ENCODE measurements at places on chromosomes 1 and 21.
A peak's percentile ranks its signal among the peaks of the same experiment; 100 is the strongest.

DNA sequence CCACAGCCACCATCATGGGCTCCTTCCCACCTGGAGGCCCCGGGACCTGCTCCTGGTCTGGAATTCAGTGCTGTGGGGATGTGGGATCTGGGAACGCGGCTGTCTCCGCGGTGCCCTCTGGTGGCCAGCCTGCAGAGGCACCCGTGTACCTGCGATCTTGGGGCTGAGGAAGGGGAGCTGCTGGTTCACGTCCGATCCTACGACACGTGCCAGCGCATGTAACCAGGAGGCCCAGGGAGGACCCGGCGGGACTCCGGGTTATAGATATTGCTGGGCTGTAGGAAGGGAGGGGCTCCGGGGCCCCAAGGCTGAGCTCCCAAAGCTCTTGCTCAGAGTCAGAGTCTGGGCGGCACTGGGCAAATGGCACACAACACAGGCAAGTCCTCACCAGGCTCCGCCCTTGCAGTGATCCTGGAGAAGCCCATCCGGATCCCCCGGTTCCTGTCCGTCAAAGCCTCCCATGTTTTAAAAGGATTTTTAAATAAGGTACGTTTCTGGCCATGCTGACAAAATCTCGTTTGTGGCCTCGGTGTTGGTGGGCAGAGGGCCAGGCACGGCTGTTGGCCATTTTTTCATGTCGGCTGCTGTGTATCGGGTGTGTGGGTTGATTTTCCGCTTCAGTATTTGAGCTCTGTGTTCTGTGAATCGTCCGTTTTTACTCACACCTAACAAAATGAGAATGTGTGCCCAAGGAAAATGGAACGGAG, 20.1 kb downstream of the FAAP20 start:
- DNase-seq = peak; percentile 76

GRCh38 chr1:184272175-184272866, 114.5 kb upstream of the C1orf21 start:
- DNase-seq = no peak

DNA sequence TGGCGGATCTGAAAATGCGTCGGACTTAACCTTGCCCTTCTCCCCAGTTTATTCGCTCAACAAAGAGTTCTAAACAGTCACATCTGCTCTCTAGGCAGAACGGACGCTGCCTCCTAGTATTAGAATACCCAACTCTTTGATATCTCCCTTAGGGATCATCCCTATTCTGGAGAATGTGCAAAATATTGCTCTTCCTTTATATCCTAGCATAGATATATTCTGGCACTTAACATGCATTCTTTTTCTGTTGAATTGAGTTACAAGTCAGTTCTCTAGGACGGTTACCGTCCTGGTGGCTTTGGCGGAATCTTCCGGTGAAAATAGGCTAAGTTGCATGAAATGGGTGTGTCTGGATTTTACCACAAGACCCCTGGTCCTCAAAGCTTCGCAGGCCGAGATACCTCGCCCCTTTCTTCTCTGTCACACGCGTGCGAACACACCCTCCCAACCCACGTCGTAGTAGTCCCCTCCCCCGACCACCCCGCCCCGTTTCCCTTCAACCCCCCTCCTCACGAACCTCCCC, 501 bp upstream of the DNAJC6 start:
- no peak for DNase-seq

GRCh38 chr1:16615253-16616252, 2.2 kb upstream of the NBPF1 start:
- peak; percentile 58 for DNase-seq

GRCh38 chr1:119747451-119747850, 21.3 kb downstream of the HMGCS2 start:
- no peak for DNase-seq

DNA sequence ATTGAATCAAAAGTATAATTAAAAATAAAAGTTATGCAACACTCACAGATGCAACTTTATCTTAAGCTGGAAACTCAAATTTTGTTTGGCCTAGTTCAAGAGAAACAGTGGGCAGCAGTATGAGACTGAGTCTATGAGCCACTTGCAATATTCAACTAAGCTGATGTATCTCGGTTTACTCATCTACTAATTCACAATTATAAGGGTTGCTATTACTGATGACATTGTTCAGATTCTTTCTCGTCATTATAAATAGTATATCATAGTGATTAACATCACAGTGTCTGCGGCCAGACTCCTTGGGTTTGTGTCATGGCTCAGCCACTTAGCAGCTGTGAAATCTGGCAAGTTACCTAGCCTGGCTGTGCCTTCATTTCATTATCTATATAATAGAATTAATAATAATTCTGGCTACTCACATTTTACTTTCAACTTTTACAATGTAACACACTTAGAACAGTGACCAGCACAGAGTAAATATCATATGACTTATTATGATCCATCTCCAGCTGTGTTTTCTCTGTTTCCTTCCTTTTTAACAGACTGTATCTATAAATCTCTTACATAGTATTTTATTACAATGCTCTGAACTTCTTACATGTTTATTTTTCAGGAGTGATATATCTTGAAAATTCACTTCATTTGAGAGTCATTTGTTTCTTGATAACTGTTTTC, 194.3 kb upstream of the RGS18 start:
- no peak for DNase-seq

Data from activated CD8-positive, alpha-beta memory T cell treated with anti-CD3 and anti-CD28 coated beads for 24 hours (primary cell).